Activated naive CD8-positive, alpha-beta T cell treated with anti-CD3 and anti-CD28 coated beads for 36 hours (primary cell): ENCODE measurements at places on chromosomes 5 and 9.

GRCh38 chr9:100219347-100219746 is 120.3 kb downstream of the INVS start:
- no peak for DNase-seq

- DNase-seq, result no peak
Observed at GRCh38 chr5:104305602-104306001, 743.0 kb upstream of the NUDT12 start.

GRCh38 chr5:148205865-148206264 is 3.0 kb downstream of the SPINK6 start:
- no peak for DNase-seq

DNA sequence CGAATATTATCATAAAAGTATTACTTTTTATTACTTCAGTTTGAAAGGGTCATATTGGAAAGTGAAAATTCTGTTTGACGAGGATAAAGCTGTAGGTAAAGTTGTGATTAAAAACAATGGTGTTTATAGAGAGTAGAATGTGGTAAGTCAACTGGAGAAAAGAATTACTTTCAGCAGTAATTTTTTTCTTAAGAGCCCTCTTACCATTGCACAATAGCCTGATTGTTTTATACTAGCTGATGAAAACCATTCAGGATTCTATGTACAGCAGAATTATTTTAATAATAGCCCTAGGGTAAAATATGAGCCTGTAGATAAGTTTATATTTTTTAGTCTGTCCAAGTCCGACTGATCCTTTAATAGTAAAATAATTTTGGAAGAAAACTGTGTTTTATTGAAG is 16.6 kb downstream of the CDC42SE2 start:
- DNase-seq, result no peak

DNA sequence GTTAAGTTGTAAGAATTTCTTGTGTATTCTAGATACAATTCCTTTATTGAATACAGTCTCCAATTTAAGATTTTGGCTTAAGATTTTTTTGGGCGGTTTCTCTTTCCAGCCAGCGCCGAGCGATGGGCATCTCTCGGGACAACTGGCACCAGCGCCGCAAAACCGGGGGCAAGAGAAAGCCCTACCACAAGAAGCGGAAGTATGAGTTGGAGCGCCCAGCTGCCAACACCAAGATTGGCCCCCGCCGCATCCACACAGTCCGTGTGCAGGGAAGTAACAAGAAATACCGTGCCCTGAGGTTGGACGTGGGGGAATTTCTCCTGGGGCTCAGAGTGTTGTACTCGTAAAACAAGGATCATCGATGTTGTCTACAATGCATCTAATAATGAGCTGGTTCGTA is 278.7 kb upstream of the TARS1 start:
- no peak for DNase-seq

DNA sequence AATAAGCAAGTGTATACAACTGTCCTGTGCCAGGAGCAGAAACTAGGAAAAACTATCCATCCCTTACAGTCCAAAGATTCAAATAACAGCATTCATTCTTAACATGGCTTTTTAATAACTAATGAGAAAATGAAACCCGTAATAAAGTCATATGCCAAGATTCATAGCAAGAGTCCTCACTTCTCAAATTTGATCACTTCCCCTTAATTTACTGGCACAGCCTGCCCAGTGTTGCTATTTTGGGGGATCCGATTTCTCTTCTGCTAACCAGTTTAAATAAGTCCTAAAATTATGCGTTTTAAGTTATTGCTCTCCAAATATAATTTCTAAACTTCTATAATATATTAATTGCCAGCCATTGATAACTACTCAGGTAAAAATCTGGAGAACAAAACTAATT is 177.0 kb upstream of the PTGER4 start:
- no peak for DNase-seq

- peak; percentile 16 for DNase-seq
Observed at GRCh38 chr9:87812375-87813118, 70.1 kb upstream of the SPATA31E1 start.

DNA sequence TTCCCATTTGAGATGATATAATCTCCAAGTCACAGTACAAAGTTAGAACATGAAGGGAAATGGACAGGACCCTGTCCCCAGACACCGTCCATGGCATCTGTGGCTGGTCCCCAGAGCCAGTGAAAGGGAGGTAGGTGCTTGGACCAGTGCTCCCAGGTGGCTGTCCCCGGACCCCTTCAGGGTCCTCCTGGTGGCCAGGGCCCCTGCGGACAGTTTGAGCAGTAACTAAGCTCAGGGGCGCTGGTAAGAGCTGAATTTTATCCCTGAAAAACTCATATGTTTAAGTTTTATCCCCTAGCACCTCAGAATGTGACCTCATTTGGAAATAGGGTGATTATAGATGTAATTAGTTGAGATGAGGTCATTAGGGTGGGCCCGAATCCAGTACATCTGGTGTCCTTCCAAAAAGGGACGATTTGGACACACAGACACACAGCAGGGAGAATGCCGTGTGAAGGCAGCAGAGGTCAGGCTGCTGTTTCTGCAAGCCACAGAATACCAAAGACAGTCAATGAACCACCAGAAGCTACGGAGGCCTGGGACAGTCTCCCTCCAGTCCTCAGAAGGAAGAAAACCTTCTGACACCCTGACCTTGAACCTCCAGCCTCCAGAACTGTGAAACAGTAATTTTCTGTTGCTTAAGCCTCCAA is 185.0 kb downstream of the ATPSCKMT start:
- DNase-seq, result no peak
